ENCODE measurements at places on chromosomes 5 and 9.

DNA sequence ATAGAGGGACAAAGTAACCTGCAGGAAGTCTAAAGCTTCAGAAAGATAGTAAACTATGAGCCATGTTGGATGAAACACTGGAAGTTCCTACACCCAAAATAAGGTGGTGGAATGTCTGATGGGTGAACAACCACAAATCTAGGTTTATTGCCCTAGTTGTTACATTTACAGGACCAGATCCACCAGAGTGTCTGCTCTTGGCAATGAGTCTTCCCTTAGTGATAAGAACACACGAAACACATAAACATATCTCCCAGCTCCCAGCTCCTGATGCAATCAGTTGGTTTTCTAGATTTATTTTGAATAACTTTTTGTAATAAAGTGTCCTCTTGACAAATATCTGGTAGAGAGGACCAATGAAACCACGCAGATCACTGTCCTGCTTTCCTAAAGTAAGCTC lies 329.7 kb upstream of the WWC1 start:
- DNase-seq: no peak

- DNase-seq: no peak
Observed at GRCh38 chr9:93678199-93679019, 102.0 kb downstream of the PHF2 start.

DNA sequence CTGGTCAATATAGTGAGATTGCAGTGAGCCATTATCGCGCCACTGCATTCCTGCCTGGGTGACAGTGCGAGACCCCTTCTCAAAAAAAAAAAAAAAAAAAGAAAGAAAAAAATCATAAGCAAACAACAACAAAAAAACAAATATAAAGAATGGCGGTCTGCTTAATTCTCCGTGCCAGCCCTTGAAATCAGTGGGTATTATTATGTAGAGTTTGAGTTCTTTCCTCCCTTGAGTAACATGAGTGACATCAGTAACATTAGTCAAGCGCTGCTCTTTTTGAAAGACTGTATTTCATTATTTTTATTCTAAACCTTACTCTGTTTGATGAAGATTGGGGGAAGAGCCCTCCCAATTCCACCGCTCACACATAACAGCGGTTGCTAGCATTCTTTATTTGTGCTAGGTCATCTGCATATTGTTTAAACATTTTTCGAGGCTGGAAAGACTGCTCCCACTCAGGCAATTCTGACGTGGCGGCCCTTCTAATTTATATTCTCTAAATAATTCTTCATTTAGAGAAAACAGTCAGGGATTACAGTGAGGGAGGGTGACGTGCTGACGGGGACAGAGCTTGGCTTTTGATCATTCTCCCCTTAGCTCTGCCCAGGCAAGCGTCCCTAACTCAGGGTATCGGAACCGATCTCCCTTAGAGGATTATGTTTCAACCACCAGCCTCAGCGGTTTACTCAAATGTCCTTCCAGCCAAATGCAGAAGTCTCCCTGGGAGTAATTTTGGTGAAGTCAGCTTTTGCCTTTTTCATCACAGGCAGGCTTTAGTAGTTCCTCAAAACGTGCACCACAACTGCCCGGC lies 860 bp upstream of the MARCHF6 start:
- no peak for DNase-seq

GRCh38 chr9:27671636-27672035 lies 98.4 kb upstream of the C9orf72 start:
- no peak for DNase-seq

- DNase-seq: no peak
Observed at GRCh38 chr5:133753856-133754255, 141.5 kb upstream of the FSTL4 start.

DNA sequence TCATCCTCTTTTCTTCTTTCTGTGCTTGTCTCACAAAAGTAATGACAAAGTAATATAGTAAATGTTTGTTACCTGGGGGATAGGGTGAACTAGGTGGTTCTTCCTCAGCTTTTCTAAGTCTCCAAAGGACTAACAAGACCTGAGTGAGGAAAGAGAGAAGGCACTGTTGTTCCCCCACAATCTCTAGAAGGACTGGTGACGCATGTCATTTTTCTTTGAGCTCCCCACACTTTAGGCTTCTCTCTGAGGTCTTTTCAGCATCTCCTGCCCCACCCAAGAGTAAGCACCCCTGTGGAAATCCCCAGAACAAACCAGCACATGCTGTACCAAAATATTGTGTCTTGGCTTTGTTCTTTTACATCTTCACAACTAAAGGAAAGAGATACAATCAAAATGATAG lies 2.4 kb upstream of the IL7R start:
- DNase-seq: no peak

DNA sequence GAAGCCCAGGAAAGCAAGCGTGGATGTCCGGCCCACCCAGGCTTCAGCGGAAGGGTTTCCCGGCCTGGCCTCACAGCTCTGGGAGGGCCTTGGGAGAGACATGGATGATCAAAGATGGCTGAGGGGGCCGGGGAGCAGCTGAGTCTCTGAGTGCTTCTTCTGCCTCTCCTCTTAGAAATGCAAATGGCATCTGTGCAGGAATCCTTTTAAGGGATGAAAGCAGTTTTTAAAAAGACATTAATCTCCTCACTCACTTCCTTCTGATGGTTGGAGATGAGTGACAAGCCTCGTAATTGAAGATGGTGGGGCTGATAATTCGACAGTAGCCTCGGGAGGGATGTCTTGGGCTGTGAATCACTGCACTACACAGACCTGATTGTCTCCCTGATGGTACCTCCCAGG lies 24.3 kb upstream of the PITX1 start:
- peak; percentile 51 for DNase-seq

GRCh38 chr5:68392617-68393016 lies 177.1 kb downstream of the PIK3R1 start:
- no peak for DNase-seq

- peak; percentile 46 for DNase-seq
Observed at GRCh38 chr5:127838661-127839060, 135.5 kb downstream of the CCDC192 start.

DNA sequence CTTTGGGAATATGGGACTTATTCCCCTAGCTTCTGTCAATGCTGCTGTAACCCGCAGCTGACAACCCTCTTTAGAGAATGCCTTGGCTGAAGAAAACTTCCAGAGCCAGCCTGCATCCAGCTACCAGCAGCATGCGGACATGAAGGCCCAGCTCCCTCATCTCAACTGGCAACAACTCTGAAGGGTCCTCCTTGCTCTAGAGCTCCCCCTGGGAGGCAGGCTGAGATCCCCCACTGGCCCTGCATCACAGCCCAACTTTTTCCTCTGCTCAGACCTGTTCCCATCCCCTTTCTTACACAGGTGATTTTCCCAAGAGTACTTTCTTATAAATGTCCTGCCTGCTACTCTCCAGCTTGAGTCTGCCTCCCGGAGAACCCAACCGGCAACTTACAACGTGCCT lies 18.7 kb upstream of the WNT8A start:
- DNase-seq: no peak

- DNase-seq: no peak
Observed at GRCh38 chr9:132090771-132091170, 11.1 kb upstream of the MED27 start.

- peak; percentile 23 for DNase-seq
Observed at GRCh38 chr5:136034984-136035383, 6.2 kb downstream of the TGFBI start.

- peak; percentile 93 for DNase-seq
Observed at GRCh38 chr9:76560481-76560922, 101.5 kb downstream of the GCNT1 start.

GRCh38 chr5:101009758-101010519 lies 106.9 kb upstream of the ST8SIA4 start:
- no peak for DNase-seq

DNA sequence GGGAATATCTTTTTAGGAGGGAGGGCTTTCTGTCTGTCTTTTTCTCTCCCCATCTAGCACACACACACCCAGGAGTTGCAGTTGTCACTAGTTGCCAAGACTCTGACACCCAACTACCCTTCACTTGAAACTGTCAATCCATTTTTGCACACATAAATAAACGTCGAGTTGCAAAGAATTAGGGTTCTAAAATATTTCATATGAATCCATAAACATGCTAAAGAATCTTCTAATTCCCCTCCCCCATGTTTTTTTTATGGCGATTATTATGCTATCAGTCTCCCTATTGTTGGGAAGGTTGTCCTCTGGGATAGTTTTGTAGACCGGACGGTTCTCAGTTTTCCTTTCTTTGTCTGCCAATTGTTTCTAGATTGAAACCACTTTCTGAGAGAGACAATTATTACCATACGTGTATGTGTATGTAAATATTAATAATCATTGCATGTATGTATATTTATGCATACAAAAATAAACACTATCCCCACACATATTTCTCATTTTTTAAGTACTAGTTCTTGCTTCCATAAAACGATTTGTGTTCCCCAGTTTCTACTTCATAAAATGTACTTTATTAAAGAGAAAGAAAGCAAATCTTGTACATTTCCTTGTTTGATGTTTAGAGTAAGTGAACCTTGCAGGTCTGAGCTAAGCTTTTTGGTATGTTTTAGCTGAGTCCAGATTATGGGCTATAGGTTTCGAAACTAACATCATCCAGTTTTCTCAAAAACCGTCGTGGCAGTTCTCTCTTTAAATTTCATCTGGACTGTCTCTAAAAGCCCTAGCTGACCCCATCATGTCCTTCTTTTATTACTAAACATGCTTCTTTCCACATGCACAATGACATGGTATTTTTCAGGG lies 165.0 kb upstream of the MPDZ start:
- peak; percentile 5 for DNase-seq
